Stimulated activated CD4-positive, alpha-beta T cell treated with anti-CD3 and anti-CD28 coated beads, Interleukin-12 subunit alpha, Interleukin-12 subunit beta, amount 100 ng/mL, for 24 hours (primary cell): ENCODE measurements at places on chromosomes 2 and 18.

GRCh38 chr2:156745619-156746018 lies 309.4 kb downstream of the GPD2 start:
- DNase-seq: no peak

DNA sequence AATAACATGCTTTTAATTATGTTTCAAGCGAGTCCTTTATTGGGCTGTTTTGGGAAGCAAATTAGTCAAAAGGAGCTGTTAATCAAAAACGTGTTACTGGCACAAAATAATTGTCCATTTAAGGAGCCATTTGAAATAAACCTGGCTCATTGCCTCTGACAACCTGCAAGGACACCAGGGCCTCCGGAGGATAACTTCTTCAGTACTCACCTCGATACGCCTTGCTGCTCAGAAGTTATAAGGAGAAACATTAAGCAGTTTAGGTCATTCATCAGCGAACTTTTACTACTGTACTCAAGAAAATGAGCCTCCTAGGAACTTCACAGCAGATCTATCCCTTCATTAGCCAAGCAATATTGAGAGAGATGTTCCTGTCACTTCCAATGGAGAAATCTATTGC lies 1579.2 kb upstream of the ACVR2A start:
- DNase-seq: no peak

GRCh38 chr18:9474108-9474982 lies 968 bp upstream of the RALBP1 start:
- no peak for DNase-seq

- DNase-seq: no peak
These were observed 25.9 kb downstream of the KCMF1 start for GRCh38 chr2:84996909-84997308.

DNA sequence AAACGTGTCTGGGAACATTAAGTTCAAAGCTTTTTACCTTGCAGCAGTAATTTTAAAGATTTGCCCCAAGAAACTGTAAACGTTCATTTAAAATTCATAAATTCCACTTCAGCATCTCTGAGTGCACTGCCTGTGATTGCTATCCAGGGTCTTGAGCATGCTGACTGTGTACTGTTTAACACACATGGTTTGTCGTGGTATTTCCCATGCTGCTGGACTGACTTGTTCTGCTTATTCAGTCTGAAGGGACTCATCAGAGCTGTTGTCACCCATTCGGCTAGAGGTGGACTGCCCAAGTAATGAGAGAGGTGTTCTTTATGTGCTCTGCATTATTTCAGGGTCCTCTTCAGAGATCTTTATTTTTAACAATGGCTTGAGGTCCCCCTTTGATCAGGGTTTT lies 53.1 kb downstream of the RHBDD1 start:
- no peak for DNase-seq

- no peak for DNase-seq
These were observed 6.5 kb upstream of the YWHAQ start for GRCh38 chr2:9637330-9637729.

DNA sequence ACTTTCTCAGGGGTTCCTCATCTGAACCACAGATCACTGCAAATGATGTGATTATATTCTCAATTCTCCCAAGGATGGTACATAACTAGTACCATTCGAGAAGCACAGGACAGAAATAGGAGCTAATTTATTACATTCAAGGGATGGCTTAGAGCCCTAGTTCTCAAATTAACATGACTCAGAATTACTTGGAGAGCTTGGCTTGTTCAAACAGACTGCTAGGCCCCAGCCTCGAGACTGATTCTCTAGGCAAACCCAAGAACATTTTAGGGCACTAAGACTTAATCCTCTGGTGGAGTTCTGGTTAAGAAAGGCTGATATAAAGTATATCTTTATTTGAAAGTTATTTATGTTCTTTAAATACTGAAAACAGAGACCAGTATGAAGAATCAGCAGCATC lies 35.8 kb downstream of the HIBCH start:
- no peak for DNase-seq

DNA sequence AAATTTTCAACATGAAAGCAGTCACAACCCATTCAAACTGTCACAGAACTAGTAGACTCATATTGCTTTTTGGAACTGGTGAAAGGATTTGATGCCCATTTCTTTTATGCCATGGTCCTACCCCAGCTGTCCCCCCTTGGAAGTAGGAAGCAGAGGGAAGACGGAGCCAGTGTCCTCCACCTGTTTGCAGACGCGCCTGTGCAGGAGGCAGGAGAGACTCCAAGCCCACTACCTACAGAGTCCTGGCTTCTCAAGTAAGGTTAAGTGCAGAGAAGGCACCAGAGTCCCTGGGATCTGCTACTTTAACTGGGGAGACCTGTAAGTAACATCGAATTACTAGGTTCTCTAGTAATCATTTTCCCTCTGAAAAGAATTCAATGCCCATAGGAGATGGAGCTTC lies 32.7 kb upstream of the DNMT3A start:
- no peak for DNase-seq

DNA sequence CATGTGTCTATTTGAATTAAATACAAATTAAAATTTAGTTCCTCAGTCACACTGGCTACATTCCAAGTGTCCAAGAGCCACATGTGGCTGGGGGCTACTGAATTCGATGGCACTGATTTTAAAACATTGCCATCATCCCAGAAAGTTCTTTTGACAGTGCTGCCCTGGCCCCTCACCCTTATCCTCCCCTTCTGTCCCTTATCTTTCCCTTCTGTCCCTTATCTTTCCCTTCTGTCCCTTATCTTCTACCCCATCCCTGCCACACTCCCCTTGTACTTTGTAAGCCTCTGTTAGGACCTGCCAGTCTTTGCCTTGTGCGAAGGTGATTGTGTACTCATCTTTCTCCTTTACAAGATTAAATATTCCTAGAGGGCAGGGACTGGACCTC lies 85.2 kb downstream of the DNMT3A start:
- DNase-seq: no peak

GRCh38 chr2:41320491-41320890 lies 727.3 kb upstream of the PKDCC start:
- no peak for DNase-seq

GRCh38 chr18:47036927-47037578 lies 1.6 kb upstream of the ELOA2 start:
- DNase-seq: no peak

GRCh38 chr2:61549546-61549945 lies 11.4 kb upstream of the XPO1 start:
- no peak for DNase-seq
